T-helper 1 cell treated with Interleukin-12 subunit alpha and Interleukin-12 subunit beta and Interleukin-4 antibody, amounts not matched to agents 30 ng/mL and 1 ng/mL, for 36 hours (primary cell): ENCODE measurements at places on chromosomes 13 and 19. TPM values are rescaled to one million over a fixed set of nuclear protein-coding genes. Genes with fewer than 3 reads are reported as not detected.

PPM1N gene
- 1.0 and 1.4 TPM in 2 replicates for total RNA-seq

R3HDM4 gene
- total RNA-seq: 122 and 138 TPM in 2 replicates

SULT2A1 gene
- not detected in 2 replicates for total RNA-seq

ALG11 gene
- 31.4 and 31.9 TPM in 2 replicates for total RNA-seq

GDF15 gene
- total RNA-seq: 0.78 TPM in 1 of 2 replicates, not detected in the other

RDH8 gene
- total RNA-seq: not detected in 2 replicates

GJA3 gene
- total RNA-seq: 0.05 TPM in 1 of 2 replicates, not detected in the other

KCNJ14 gene
- 1.5 and 1.8 TPM in 2 replicates for total RNA-seq

NXNL1 gene
- not detected in 2 replicates for total RNA-seq

CGB5 gene
- not detected in 2 replicates for total RNA-seq

PABPC3 gene
- total RNA-seq: 0.12 and 0.32 TPM in 2 replicates

AMER2 gene
- total RNA-seq: not detected in 2 replicates

ZNF613 gene
- total RNA-seq: 5.2 and 5.5 TPM in 2 replicates

NOTCH3 gene
- not detected in 2 replicates for total RNA-seq

INSL3 gene
- total RNA-seq: 11.8 and 13.9 TPM in 2 replicates

ISYNA1 gene
- 8.1 and 9.1 TPM in 2 replicates for total RNA-seq

CEACAM3 gene
- not detected in 2 replicates for total RNA-seq

SSC5D gene
- total RNA-seq: 0.15 and 0.39 TPM in 2 replicates

OBI1 gene
- 17.6 and 17.8 TPM in 2 replicates for total RNA-seq

STRN4 gene
- 95.8 and 103 TPM in 2 replicates for total RNA-seq
